Fibroblast of skin of abdomen (primary cell): ENCODE measurements at places on chromosomes 13 and 19.
A peak's percentile ranks its signal among the peaks of the same experiment; 100 is the strongest.

DNA sequence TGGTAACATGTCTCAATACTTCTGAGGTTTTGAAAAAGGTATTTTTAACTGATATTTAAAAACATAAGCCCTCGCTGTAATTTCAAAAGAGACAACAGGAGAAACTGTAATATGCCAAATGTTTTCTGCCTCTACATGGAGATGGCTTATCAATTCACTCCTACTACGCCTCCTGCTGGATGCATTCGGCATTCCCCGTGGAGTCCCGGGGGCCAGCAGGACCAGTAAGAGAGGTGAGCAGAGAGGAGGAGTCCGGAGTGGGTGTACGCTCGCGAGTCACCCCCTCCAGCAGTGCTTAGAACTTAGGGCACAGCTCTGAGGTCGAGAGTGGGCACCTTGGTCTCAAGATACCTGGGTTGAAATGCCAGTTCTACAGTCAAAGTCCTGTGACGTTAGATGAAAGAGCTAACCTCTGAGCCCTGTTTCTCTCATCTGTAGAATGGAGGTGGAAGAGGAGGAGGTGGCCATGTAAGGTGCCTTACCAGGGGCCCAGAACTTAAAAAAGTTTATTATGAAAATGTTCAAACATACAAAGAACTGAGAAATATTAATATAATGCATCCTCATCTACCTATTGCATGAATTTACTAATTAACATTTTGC, 110.2 kb downstream of the STK24 start:
- DNase-seq = peak; percentile 39

GRCh38 chr13:112773601-112774447, 84.0 kb downstream of the ATP11A start:
- DNase-seq = no peak

- DNase-seq = no peak
Observed at GRCh38 chr13:78054157-78054556, 135.5 kb upstream of the EDNRB start.

- no peak for DNase-seq
Observed at GRCh38 chr13:32761472-32761871, 175.2 kb downstream of the PDS5B start.

GRCh38 chr19:49814010-49814409, 918 bp upstream of the FUZ start:
- no peak for DNase-seq

- no peak for DNase-seq
Observed at GRCh38 chr13:112105892-112106291, 38.9 kb downstream of the SOX1 start.

DNA sequence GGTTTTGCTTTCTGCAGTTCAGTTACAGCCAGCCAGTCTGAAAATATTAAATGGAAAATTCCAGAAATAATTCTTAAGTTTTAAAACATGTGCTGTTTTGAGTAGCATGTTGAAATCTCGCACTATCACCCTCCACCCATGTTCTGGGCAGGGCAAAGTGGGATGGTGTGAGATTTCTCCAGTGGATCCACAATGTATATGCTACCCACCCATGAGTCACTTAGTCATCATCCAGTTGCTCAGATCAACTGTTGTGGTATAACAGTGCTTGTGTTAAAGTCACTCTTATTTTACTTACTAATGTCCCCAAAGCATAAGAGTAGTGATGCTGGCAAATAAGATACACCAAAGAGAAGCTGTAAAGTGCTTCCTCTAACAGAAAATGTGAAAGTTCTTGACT, 56.4 kb downstream of the CYSLTR2 start:
- no peak for DNase-seq

GRCh38 chr19:4300589-4300988, 1.6 kb downstream of the TMIGD2 start:
- no peak for DNase-seq

- DNase-seq = no peak
Observed at GRCh38 chr13:30705680-30706079, 29.7 kb upstream of the ALOX5AP start.

DNA sequence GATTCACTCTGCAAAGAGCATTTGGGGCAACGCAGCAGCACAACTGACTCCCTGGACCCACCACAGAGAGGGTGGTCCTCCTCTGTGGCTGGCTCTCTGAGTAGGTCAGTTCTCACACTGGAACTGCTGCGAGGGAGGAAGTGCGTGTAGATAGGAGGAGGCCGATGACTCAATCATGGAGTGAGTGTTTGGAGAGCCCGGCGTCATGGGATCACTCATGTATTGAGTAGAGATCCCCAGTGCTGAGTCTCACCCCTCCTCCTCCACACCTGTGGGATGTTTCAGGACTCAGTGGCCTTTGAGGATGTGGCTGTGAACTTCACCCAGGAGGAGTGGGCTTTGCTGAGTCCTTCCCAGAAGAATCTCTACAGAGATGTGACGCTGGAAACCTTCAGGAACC, 8.9 kb downstream of the ZNF101 start:
- no peak for DNase-seq

- no peak for DNase-seq
Observed at GRCh38 chr13:48404952-48405351, 8.0 kb downstream of the LPAR6 start.

DNA sequence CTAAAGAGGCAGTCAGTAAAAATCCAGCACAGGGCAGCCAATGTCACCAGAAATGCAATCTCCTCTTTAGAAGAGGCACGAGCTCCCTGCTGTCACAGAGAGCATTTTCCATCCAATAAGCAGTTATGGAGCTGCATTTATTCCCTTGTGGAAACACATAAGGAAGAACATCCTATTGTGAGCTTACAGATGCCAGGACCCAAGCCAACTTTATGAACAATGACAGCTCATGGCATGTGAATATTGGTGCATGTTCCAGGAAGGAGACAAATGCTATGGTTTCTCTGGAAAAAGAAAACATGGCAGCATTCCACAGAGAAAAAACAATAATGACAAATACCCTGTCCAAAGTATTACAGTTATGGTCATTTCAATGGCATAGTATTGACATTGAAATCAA, 955.6 kb downstream of the UQCRFS1 start:
- DNase-seq = no peak

DNA sequence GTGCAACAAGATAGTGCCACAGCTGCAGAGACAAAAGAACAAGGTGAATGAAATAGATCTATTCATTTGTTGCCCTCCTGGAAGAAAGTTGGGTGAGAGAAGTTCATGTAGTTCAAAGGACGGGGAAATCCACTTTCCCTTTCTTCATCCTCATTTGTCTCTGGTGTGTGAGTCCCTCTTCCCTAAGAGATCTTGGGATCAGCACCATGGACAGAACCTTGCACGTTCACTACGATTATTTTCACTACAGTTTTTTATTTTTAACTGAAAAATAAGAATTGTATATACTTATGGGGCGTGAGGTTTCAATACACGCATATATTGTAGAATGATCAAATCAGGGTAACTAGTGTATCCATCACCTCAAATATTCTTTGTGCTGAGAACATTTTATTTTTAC, 29.2 kb downstream of the NLRP5 start:
- DNase-seq = no peak

DNA sequence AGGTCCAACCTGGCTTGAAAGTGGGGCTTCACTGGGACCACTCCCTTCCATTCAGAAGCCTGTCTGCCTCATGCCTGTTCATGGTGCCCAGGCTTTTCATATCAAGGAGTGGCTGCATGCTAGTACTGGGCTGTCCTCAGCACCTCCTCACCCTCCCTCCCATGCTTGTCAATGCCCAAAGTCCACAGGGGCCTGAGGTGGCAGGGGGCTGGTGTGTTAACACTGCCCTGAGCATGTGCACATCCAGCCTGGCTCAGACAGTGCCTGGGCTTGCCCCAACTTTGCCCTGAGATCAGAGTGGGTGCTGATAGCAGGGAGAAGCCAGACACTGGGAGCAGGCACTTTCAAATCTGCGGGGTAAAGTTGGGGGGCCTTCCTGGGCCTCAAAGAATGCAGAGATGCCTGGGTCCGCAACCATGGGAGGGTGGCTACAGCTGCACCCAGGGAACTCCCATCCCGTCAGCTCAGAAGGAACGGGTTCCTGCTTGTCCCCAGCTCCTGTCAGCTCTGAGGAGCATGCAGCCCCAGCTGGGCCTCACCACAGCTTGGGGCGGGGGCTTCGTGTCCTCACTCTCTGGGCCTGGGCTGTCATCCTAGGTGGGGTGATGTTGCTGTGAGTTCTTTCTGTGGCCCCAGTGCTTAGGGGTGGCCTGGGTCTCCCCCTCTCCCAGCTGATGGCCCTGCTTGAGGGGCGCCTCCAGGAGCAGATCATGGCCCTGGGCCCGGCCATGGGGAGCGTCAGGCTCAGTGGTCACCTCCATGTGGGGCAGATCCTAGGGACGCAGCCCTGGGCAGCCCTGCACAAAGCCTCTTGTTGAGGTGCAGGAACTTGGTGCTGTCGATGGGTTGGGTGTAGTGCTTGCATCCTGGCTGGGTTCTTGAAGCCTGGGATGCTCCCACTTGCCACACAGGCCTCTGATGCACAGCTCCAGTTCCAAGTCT, 830.6 kb upstream of the SLITRK5 start:
- no peak for DNase-seq

DNA sequence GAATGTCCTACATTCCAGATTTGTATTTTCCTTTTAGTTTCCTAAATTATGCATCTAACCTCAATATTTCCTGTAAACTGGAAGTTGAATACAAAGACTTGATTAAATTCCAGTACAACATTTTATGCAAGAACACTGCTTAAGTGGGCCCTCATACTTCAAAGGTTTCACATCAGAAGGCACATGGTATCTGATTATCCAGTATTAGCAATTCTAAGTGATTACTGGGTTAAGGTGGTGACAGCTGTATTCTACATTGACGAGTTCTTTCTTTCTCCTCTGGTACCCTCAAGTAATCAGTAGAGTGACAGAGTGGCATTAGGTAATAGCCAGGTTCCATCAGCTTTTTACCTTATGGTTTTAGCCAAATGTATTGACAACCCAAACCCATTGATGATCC, 18.3 kb downstream of the BIVM start:
- DNase-seq = no peak

GRCh38 chr13:39451301-39451700, 151.7 kb downstream of the LHFPL6 start:
- peak; percentile 27 for DNase-seq

GRCh38 chr19:51660975-51661600, 14.5 kb upstream of the SIGLEC14 start:
- DNase-seq = peak; percentile 70

GRCh38 chr13:113537909-113538688, 46.5 kb upstream of the TFDP1 start:
- no peak for DNase-seq
